NCI-H146 (cell line): ENCODE measurements at places on chromosomes 7 and 10.

DNA sequence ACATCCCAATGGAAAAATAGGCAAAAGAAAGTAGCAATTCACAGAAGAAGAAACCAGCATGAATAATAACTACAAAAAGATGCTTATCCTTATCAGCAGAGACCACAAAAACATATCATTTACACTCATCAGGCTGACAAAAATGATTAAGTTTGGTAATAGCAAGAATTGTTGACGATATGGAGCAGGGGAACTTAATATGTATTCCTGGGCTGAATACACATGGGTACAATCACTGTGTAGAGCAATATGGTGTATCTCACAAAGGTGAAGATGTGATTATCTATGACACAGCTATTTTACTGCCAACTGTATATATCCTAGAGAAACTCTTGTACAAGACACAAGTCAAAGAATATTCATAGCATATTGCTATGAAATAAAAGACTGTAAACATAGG, 141.8 kb upstream of the NOBOX start:
- DNase-seq = no peak

- no peak for DNase-seq
Measured at GRCh38 chr7:44982535-44982923, 3.7 kb upstream of the MYO1G start.

- no peak for DNase-seq
Measured at GRCh38 chr10:70595566-70596016, 7.0 kb downstream of the PRF1 start.

- DNase-seq = no peak
Measured at GRCh38 chr10:71795248-71795647, 21.9 kb upstream of the VSIR start.

GRCh38 chr10:96656839-96657238, 63.5 kb downstream of the PIK3AP1 start:
- no peak for DNase-seq

DNA sequence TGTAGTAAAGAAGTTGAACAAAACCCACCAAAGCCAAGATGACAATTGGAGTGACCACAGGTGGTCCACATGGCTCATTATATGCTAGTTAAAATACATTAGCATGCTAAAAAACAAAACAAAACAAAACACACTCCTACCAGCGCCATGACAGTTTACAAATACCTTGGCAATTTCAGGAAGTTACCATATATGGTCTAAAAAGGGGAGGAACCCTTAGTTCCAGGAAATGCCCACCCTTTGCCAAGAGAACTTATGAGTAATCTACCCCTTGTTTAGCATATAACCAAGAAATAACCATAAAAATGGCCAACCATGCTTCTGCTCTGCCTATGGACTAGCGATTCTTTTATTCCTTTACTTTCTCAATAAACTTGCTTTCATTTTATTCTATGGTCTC, 979.1 kb upstream of the POT1 start:
- no peak for DNase-seq

DNA sequence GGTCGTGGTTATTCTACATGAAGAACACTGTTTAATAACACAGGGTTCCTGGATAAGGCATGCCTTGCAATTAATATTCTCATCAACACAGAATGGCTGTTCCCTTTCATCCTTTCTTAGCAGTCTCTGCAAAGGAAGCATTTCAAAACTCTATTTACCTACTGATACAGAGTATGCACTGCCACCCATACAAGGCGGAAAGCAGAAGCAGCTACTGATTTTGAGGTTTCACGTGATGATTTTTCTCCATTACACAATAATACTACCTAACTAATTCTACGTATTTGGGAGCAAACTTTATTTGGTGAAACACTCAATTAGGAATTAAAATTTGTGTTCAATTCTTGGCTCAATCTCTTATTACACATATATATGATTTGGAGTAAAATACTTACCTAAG, 43.0 kb upstream of the COL1A2 start:
- DNase-seq = no peak

DNA sequence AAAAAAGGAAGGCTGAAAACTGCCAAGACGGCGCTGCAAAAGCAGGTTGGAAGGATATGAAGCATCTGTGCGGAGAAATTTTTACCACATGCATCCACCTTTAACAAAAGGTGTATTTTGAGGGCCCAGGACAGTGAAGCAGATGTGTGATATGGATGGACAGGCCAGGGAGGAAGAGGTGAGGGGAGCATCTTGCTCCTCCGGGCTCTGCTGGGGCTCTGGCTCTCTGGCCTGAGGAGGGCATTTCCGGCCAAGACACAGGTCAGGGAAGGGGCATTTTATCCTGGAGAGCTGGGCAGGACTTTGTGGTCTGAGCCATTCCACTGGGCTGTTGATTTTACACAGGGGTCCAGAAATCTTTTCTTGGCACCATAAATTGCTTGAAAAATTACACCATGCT, 175.1 kb downstream of the ZMYND11 start:
- no peak for DNase-seq

- peak; percentile 34 for DNase-seq
Measured at GRCh38 chr7:68288144-68288593, 1291.5 kb downstream of the TYW1 start.

- DNase-seq = no peak
Measured at GRCh38 chr7:49321843-49322242, 397.5 kb downstream of the CDC14C start.

- no peak for DNase-seq
Measured at GRCh38 chr10:16854623-16855022, 37.4 kb upstream of the RSU1 start.

- no peak for DNase-seq
Measured at GRCh38 chr7:117395743-117396142, 31.6 kb downstream of the ASZ1 start.

DNA sequence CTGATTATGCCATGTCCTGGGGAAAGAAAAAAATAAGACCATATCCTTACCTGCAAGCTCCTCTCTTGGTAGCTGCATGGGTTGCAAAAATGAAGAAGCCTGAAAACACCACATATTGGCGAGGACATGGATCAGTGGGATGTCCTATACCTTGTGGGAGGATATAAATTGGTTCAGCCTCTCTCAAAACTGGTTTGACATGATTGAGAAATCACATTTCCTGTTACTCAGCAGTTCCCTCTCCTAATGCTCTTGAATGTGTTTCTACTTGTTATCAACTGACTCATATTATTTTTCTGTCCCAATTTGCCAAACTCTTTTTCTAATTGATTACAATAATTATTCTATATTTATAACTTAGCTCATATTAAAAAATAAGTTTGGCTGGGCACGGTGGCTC, 380.2 kb downstream of the EXOC4 start:
- no peak for DNase-seq

DNA sequence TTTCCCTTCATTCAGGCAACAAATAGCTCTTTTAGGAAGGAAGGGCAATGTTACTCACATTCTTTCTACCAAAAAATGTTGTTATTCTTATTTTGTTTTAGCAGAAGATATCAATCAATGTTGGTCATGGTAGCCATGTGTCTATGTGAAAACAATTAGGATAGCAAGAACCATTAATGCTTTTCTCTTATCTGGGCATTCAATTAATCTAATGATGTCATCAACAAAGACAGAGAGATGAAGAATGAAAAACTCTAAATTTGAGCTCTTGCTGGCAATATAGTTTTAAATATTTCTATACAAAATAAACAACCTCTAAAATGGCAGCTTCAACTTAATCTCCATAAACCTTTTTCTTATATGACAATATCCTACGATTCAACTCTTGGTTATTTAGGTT, 353.7 kb upstream of the ANKRD30A start:
- DNase-seq = no peak

- DNase-seq = peak; percentile 21
Measured at GRCh38 chr7:74033372-74034311, 5.7 kb downstream of the ELN start.

- no peak for DNase-seq
Measured at GRCh38 chr7:144255471-144255897, 9.1 kb downstream of the OR2A7 start.

DNA sequence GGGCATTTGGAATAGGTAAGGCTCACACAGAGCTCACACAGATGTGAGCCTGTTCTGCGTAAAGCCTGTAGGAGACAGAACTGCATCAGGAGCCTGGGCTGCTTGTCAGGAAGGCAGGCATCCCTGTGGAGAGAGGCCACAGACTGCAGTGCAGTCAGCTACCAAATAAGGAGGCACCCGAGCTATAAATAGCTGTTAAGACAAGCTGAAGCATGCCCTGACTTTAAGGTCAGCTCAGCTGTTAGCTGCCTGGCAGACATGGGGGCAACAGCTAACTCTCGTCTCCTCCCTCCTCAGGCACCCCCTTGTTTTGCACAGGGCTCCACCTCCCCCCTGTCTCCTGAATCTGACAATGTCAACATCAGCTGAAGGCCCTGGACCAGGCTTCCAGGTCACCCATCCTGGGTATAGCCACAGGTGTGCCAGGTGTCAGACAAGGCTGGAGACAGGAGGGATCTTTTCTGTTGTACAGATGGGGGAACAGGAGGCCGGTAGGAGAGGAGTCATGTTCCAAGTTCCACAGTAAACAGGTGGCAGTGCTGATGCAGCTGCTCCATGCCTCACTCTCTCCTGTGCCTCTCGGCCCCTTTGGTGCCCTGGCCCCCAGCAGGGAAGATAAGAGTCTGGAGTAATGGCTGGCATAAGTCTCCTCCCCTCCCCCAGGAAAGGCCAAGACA, 27.6 kb upstream of the MKRN1 start:
- peak; percentile 97 for DNase-seq

DNA sequence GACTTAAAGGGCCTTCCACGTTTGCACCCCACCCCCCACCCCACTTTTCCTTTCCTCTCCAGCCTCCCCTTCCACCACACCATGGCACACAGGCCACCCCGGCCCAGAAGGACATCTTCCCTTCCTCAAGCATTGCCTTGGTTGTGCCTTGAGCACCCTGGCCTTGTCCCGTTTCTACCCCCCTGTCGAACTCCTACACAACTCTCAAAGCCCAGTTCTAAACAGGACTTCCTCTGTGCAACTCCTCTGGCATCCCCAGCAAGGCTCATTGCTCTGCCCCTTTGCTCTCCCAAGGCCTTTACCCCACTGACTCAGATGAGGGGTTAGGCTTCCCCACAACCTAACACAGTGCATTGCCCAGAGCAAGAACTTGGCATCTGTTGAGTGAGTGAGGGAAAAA, 136.1 kb downstream of the HERPUD2 start:
- no peak for DNase-seq

DNA sequence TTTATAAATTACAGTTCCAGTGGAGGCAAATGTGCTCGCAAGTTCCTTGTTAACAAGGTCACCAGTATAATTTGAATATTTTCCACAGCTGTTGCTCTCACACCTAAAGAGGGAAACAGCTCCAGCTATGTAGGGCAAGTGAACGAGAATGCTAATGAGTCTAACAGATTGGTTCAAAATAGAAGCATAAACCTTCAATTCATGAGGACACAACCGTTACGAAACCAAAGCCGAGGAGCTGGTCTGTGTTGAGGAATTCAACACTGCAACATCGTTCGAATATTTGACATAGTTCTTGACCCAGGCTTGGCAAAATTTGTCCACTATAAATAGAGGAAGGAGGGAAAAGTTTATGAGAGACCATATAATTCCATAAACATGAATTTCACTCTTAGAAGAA, 161.3 kb downstream of the KLF6 start:
- DNase-seq = no peak

GRCh38 chr10:121007264-121007663, 156.1 kb downstream of the WDR11 start:
- DNase-seq = no peak

GRCh38 chr7:25500393-25500921, 272.2 kb upstream of the NPVF start:
- DNase-seq = no peak

- no peak for DNase-seq
Measured at GRCh38 chr10:99394256-99394655, 36.2 kb downstream of the GOT1 start.

DNA sequence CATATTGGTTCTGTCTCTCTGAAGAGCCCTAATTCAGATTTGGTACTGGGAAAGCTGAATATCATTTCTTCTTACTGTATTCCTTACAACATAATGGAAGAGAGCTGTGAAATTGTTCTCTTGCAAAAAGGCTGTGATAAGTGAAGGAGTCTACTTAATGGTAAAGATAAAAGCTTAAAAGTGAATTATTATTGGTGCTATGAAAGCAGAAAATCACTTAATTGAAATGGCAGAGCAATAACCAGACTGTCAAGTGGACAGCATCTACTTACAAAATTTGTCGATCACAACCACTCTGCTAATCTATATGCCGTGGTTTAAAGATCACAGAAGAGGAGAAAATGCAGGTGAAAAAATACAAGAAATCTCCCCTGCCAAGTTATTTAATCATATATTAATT, 264.7 kb upstream of the TEX47 start:
- DNase-seq = no peak

DNA sequence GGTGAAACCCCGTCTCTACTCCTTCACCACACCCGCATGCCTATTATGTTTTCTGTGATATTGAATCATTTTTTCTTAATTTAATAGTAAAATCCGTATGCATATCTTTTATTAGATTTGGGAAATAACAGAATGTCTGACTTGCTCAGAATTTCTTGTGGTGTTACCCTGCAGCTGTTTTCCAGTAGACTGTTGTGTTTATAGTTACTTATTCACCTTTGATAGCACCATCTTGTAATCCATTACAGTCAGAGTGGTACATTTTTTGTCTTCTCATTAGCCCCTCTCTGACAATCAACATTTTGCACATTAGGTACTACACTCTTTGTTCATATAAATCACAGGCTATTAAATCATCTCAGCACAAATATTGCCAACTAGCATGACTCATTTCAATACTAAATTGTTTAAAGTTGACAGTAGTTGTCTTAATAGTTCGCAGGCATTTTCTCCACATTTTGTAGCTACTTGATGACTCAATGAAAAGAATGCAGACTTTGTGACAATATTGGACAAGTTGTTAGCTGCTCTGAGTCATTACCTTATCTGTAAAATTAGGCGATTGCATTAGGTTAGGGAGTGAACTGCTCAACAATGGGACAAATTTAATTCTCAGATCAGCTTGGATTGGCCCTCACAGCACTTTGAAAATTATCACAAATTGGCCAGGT, 17.8 kb upstream of the SLC16A12 start:
- no peak for DNase-seq

- DNase-seq = no peak
Measured at GRCh38 chr10:23540401-23541030, 101.6 kb downstream of the OTUD1 start.

- no peak for DNase-seq
Measured at GRCh38 chr7:104486931-104487330, 158.5 kb downstream of the LHFPL3 start.

- no peak for DNase-seq
Measured at GRCh38 chr7:138713191-138713590, 12.0 kb upstream of the SVOPL start.
